ENCODE measurements at places on chromosomes 3 and 15.

DNA sequence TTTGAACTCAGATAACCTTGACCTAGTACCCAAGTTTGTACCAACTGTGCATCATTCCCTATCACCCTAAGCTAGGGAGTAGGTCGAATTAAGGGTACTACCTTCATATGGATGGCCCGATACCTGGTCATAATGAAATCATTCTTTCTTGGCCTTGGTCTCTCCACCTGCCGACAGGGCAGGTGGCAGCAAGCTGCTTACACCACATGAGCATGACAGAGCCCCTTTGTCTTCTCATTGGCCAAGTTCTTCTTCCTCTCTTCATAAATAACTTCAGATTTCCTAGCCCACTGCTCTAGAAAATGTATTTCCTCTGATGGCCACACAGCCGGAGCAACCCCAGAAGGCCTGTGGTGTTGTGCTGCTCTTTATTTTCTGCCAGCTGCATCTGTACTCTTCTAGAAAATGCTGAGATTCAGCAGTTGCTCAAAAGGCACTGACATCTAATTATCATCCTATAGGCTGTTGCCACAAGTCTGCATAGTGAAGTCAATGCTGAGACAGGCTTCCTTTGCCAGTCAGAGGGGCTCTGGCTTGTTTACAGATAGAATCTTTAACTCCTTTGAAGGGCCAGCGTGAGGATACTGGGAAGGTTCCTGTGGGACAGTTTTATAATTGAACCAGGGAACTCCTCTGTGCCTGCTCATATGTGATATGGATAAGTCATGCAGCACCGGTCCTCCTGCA lies 304.2 kb downstream of the PTPRG start:
- DNase-seq = no peak

DNA sequence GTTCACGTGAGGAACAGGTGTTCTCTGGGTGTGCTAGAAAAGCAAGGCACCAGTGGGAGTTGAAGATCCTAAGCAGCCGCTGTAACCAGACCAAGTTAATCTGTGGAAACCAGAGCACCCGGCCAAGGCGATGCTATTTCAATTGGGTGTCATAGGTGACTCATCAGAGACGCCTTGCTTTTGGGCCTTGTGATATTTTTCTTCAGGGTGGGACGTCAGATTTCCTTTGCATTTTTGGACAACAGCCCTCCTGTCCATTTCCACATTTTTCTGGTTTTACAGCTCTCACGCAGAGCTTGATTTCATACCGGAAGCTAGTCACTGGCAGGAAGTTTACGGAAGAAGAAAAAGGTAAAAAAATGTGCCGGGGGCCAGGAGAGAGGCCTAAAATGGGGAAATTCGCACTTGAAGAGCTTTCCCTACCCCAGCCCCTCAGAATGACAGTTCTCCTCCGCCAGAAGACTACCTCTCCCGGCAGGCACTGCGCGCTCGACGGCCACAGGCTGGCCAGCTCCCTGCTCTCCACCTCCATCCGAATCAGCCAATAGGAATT lies 471 bp upstream of the KBTBD8 start:
- DNase-seq = no peak

DNA sequence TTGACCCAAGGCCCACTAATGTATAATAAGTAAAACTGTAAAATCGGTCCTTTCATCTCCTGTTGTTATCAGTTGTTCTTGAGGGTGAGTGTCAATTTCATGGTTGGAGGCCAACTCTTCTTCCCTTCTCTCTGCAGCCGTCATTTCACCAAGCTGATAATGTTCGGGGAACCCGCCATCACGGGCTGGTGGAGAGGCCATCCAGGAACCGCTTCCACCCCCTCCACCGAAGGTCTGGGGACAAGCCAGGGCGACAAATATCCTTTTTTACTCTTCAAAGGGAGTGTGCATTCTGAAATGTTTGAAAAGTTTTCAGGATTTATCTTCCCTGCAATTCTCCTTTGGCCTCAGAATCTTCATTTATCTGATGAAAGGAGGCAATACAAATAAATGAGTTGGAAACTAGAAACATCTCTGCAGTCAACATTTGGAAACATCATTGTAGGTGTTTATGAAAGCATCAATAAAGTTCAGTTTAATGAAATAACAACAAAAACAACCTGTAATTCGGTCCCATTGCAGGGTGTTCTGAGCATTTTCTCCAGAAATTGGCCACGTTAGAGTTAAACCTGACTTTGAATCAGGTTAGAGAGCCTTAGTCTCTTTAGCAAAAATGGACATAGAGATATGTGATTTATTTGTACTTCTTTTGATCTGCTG lies 63.9 kb downstream of the CRTC3 start:
- no peak for DNase-seq

- DNase-seq = no peak
Observed at GRCh38 chr15:57034613-57035012, 116.2 kb downstream of the TCF12 start.

GRCh38 chr3:185825006-185825638 lies at the start of gene IGF2BP2:
TSS of gene IGF2BP2 (minus strand) at chr3:185825042. CDS start at chr3:185824960, 82 bp downstream.
- DNase-seq = peak; percentile 51

- no peak for DNase-seq
Observed at GRCh38 chr15:100897221-100898151, 17.9 kb downstream of the ALDH1A3 start.

- DNase-seq = no peak
Observed at GRCh38 chr3:134393074-134393473, 18.8 kb upstream of the AMOTL2 start.

DNA sequence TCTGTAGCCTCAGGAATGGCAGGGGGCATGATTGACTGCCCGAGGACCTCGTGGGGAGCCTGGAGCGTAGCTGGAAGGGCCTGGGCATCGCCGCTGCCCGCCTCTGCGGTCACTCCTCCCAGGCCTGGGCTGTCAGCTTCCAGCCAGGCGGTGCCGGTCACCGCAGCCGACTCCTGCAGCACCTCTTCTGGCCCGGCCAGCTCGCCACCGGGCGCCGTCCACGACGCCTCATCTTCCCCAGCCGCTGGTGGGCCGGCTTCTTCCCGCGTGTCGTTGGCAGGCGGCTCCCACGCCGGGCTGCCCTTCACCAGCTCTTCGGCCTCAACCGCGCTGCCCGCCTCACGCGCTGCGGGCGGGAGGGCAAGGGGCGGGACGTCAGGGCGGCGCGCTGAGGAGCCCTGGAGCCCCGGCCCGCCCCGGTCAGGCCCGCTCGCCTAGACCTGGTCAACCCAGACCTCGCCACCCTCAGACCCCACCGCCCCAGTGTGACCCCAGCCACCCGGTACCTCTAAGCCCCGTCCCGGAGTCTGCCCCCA lies 1.0 kb downstream of the CSPG5 start:
- DNase-seq = no peak

- DNase-seq = no peak
Observed at GRCh38 chr3:152474585-152474984, 205.9 kb downstream of the MBNL1 start.

DNA sequence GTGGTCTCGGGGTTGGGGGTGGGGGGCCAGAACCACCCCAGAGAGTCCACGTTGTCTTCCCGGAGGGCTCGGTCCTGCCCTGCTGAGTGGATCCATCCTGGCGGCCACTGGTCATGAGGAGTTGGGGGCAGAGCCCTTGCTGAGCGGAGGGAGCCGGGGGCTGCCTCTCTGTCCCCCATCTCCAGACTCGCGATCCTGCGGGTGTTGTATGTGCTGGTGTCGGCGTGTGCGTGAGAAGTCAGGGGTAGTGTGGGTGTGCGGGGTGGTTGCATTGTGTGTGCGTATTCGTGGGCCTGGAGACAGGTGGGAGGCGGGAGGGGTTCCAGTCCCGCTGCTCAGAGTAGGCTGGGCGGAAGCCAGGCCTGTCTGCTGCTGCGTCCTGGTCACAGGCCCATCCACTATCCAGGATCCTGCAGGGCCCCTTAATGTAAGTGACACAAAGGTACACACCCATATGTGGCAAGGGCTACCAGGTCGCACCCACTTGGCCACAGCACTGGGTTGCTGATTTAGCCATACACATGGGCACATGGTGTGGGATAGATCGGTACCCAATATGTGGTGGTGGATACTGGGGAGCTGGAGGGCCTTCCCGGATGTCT lies 30.7 kb downstream of the NBEAL2 start:
- no peak for DNase-seq

- DNase-seq = no peak
Observed at GRCh38 chr3:140510303-140510861, 167.5 kb upstream of the TRIM42 start.

- DNase-seq = no peak
Observed at GRCh38 chr3:113773381-113773780, 26.5 kb downstream of the ATP6V1A start.

DNA sequence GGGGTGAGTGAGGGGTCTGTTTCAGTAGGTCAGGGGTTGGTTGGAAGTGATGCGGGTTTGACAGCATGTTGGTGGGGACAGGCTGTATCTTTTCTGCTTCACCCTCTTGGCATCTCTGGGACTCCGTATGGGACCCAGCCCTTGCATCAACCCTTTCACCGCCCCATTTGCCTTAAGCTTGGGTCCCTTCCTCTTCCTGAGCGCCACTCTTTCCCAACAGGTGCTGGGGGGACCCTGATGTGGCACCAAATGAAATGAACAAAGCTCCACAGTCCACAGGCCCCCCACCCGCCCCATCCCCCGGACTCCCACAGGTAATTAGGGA lies 1.1 kb downstream of the EIF4G1 start:
- no peak for DNase-seq

DNA sequence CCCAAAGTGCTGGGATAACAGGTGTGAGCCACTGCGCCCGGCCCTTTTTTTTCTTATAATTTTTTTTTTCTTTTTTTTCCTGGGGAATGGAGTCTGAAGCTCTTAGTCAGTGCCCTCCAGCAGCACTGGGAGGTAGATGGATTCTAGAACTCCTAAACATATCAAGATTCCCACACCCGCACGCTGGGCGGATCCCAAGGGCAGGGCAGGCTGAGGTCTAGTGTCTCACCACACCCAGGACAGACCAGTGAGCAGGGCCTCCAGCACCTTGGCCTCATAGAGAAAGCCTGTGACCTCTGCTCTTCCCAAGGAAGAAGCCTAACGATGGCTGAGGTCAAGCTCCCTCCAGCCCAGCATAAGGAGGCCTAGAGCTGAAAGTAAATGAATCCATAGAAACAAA lies 153.7 kb upstream of the MEF2A start:
- DNase-seq = no peak

DNA sequence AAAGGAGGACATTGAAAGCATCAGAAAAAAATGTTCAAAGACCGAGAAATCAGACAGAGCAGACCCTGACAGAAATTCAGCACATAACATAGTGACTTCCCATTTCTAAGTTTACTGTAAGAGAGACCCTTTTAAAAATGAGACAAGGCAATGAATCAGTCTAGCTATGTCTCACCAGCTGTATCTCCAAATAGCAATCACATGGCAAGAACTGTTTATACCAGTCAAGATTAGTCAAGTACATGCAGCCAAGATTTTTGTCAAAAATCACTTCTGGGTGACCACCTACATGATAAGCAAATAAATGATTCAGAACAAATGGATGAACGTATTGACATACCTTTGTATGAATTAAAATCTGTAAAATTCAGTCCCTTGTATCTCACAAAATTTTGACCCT lies 138.0 kb downstream of the DTWD1 start:
- DNase-seq = no peak

- DNase-seq = no peak
Observed at GRCh38 chr3:78519281-78519680, 1248.5 kb downstream of the ROBO1 start.

DNA sequence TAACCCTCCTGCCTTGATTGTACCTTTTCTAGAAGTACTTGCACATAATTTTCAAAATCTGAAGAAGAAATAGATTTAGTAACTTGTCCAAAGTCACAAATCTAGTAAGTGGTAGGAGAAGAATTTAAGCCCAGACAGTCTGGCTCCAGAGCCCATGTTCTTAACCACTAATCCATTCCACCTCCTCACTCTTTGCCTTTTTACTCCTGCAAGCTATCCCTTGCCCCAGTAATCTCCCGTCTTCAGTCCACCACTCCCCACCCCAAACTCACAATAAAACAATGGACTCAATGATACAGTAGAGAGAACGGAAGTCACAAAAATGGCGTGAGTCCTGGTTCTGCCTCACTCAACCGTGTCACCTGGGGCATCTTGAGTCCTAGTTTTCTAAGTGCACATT lies 48.7 kb downstream of the SETMAR start:
- no peak for DNase-seq

- DNase-seq = no peak
Observed at GRCh38 chr3:39184081-39184967, 8.1 kb downstream of the XIRP1 start.

DNA sequence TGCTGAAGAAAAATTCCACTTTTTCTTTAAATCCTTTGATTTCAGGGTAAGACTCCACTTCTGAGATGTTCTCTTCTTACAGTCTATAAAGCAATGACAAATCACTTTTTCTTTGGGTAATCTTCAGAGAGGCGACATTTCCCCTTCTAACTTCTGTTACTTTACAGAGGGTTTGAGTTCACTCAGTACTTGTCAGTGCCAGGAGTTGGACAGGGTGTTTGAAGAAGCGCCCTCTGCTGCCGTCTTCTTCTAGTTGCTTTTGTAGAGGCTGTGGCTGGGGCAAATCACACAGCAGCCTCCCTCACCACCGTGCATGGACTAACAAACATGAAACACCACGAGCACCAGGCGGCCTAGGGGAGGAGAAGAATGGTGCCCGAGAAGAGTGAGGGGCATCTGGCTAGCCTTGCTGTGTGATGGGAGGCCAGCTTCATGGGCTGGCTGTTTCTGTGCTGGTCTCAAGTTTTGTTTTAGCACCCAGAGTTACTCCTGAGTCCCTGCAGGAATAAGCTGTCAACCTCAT lies at the start of gene CD80:
CD80 (minus strand) TSS at position 174 of the 523 bp plus-strand sequence. CDS start 1,886 bp downstream, outside the sequence.
- DNase-seq = peak; percentile 37

GRCh38 chr3:94665922-94666321 lies 603.1 kb downstream of the NSUN3 start:
- no peak for DNase-seq

DNA sequence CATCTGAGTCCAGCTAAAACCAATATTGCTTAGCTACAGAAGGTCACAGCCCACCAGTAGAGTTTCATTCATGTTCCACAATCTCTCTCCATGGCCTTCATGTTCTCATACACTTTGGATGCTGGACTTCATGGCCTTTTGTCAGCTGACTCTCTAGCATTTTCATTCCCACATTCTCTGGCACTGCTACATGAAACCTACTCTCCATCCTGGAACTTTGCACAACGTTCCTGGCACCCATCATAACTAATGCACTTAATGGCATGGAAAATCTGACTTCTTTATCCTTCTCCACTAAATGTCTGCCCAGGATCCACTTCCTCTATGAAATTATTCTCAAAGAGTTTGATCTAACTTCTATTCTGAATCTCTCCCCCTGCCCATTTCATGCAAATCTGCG lies 56.9 kb downstream of the SLC9A9 start:
- DNase-seq = no peak

DNA sequence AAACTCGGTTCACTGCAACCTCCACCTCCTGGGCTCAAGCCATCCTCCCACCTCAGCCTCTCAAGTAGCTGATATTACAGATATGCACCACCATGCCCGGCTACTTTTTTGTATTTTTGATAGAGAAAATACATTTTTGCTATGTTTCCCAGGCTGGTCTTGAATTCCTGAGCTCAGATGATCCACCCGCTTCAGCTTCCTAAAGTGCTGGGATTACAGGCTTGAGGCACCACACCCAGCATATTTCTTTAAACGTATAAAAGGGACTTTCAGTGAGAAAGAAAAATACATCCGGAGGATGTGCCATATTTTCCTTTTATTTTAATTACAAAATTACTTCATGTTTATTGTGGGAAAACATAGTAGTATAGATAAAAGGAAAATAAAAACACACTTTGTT lies 55.2 kb downstream of the RPL39L start:
- no peak for DNase-seq

- DNase-seq = no peak
Observed at GRCh38 chr3:141253326-141253725, 21.7 kb downstream of the PXYLP1 start.

Data from stimulated activated CD4-positive, alpha-beta T cell treated with anti-CD3 and anti-CD28 coated beads, Interleukin-4, amount 100 ng/mL, for 4 hours (primary cell).